ENCODE measurements at places on chromosomes 3 and 15. TPM values are rescaled to one million over a fixed set of nuclear protein-coding genes. Genes with fewer than 3 reads are reported as not detected.

DNA sequence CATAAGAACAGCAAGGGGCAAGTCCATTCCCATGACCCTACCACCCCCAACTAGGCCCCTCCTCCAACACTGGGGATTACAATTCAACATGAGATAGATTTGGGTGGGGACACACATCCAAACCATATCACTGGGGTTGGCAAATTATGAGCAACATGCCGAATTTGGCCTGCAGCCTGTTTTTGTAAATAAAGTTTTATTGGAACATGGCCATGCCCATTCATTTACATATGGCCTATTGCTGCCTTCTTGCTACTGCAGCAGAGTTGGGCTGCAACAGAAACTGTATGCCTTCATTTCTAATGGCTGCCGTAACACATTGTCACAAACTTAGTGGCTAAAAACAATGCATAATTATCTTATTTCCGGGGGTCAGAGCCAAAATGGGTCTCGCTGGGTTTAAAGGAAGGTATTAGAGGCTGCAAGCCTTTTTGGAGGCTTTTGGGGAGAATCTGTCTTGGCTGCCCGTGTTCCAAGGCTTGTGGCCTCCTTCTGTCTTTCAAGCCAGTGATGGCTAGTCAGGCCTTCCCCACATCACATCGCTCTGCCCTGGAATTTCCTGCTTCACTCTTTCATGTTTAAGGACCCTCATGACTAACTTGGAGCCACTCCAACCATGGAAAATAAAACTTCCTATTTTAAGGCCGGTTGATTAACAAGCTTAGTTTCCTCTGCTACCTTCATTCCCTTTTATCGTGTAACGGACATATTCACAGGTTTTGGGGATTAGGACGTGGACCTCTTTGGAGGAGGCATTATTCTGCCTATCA lies 428.5 kb upstream of the PROK2 start:
- no peak overlapping the region for H3K27ac ChIP-seq
- H3K27me3 ChIP-seq, result peaks cover 29% of the 10 kb centered on the region
- no peaks in the 10 kb centered on the region for H3K4me1 ChIP-seq

The FILIP1L gene
- 37.8 TPM for total RNA-seq

DNA sequence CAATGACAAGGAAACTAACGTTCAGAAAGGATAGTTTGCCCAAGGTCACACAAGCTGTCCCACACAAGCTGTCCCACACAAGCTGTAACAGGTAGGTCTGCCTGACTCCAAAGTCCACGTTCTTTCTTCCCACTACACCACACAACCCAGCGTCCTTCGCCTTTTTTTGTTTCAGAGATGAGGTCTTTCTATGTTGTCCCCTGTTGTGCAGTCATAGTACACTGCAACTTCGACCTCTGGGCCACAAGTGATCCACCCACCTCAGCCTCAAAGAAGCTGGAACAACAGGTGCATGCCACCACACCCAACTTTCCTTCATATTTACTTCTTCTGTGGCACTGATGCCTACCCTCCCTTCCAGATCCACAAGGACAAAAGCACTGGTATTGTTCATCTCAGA lies 21.4 kb downstream of the MB21D2 start:
- H3K27ac ChIP-seq, result no peak overlapping the region
- H3K4me3 ChIP-seq, result no peak overlapping the region
- DNase-seq, result no peak
- H3K4me1 ChIP-seq, result peaks cover 95% of the 10 kb centered on the region
- H3K36me3 ChIP-seq, result peaks cover 31% of the 10 kb centered on the region

DNA sequence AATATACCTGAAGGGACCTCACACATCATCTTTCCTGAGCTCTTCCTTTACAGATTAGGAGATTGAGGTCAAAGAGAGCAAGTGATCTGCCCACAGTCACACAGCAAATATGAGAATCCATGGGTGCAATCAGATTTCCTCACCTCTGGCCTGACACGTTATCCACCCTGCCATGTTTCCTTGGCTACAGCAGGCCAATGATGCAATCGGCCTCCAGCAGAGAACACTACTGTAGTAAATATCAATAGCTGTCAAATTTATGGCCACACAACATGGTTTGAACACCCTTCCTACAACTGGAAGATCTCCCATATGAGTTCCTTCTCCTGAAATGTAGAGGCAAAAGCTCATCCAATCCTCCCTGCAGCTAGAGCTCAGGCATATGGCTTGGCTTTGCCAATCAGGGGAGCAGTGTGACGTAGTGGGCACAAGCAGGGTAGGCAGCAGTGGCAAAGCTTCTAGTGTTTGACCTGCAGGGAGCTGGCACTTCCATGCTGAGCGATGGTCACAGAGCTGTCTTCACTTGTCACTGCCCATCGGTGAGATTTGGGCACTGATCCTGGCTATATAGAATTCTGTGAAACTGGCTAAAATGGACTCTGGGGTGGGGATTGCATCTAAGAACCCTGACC lies 271.3 kb downstream of the TJP1 start:
- no peak overlapping the region for H3K27ac ChIP-seq
- DNase-seq, result no peak
- H3K4me3 ChIP-seq, result no peak overlapping the region

The NEK11 gene
- 3.3 TPM for total RNA-seq

The ANKUB1 gene
- total RNA-seq, result not detected

GRCh38 chr3:174810254-174810653 lies 48.9 kb upstream of the NAALADL2 start:
- no peaks in the 10 kb centered on the region for H3K27me3 ChIP-seq
- H3K36me3 ChIP-seq, result peaks cover 8% of the 10 kb centered on the region
- DNase-seq, result no peak
- H3K4me3 ChIP-seq, result no peak overlapping the region
- no peaks in the 10 kb centered on the region for H3K4me1 ChIP-seq
- no peak overlapping the region for H3K27ac ChIP-seq

GRCh38 chr15:79282371-79283251 lies at the start of gene ANKRD34C:
TSS of gene ANKRD34C (plus strand) at chr15:79282722. CDS start at chr15:79293285, 10,563 bp downstream.
- H3K36me3 ChIP-seq, result no peaks in the 10 kb centered on the region
- no peak within 1 kb of the TSS for H3K27ac ChIP-seq
- H3K4me1 ChIP-seq, result no peaks in the 10 kb centered on the region
- H3K27me3 ChIP-seq, result peaks cover 22% of the 10 kb centered on the region
- no peak within 1 kb of the TSS for H3K4me3 ChIP-seq

DNA sequence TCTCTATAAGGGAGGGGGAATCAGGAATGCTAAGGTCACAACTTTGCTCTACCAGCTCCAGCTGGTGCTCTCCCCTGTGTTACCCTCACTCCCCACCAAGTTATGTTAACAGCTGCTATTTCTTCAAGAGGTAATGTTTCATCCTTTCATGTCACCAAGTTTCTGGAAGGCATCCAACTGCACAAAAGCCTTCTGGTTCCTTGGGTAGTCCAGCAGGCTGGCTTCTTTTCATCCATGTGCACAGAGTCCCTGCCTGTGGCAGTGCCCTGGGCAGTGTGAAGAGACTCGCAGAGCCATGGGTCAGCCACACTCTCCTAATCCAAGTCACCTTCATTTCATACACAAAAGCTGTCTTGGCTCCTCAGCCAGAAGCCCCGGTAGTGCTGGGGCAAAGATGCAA lies 737.5 kb upstream of the LMCD1 start:
- H3K27ac ChIP-seq, result no peak overlapping the region
- 0 out of 2 replicates have a peak, but pooled peaks cover 7% of the 10 kb centered on the region for H3K36me3 ChIP-seq
- DNase-seq, result no peak

DNA sequence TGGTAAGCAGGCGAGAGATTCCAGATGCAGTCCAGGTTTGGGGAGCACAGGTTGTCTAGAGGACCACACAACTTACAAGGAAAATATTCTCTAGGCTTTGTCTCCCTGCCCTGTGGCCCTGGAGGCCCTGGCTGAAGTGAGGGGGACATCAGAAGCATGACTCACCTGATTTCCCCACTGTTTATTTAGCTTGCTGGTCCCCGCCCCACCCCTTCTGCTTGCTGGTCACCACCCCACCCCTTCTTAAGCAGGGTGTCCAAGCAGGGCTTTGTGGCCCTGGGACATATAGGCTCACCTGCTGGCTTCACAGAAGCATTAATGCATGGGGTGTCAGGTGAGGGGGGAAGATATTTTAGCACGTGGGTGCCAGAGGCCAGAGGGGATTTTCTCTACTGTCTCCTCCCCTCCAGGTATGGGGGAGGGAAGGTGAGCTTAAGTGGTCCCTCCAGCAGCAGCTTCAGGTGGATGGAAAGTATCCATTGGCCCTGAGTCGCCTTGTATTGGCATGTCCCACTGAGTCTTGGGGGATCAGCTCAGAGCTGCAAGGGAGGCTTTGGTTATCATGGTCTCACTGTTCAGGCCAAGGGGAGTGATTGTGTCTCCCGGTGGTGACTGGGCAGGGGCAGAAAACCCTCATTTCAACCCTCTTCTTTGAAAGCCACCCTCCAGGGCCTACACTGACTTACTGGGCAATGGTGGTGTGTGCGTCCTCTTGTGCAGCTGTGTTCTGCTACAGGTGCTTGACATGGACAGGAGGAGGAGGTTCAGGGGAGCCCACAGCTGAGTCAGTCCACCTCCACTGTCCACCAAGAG lies 49.8 kb downstream of the GASK1A start:
- H3K27ac ChIP-seq, result no peak overlapping the region
- H3K4me3 ChIP-seq, result no peak overlapping the region
- no peaks in the 10 kb centered on the region for H3K4me1 ChIP-seq

DNA sequence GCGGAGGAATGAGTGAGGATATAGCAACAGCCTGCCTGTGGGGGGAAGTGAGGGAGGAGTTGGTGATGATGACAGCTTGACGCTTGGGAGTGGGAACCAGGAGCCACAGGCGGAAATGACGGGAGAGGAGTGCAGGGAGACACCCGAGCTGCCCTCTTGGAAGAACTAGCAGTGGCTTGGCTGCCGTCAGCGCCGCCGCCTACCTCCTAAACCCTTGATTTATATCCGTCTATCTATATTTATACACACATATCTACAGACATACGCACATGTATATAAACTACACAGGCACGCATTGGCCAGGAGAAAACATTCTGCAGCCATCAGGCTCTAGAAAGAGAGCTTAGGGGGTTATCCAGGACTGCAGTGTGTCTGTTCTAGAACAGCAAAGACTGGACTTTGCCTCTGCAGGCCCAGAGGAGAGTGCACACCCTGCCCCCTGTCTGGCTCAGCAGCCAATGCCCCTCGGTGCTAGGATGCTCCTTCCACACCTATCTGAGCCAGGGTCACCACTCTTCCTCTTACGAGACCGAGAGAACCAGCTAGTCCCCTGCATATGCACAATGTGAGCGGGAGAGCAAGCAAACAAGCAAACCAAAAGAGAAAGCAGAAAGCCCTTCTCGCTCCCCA lies 45.3 kb upstream of the MAGEF1 start:
- peak overlapping the region; percentile 22 for H3K4me3 ChIP-seq
- peaks cover 24% of the 10 kb centered on the region for H3K4me1 ChIP-seq
- H3K36me3 ChIP-seq, result no peaks in the 10 kb centered on the region
- no peaks in the 10 kb centered on the region for H3K27me3 ChIP-seq
- peak; percentile 33 for DNase-seq

- no peak for DNase-seq
- H3K27me3 ChIP-seq, result no peaks in the 10 kb centered on the region
- no peak overlapping the region for H3K27ac ChIP-seq
- no peak overlapping the region for H3K4me3 ChIP-seq
These were observed 33.8 kb downstream of the RIOX2 start for GRCh38 chr3:97938444-97938843.

All from HFFc6 (cell line).